Muscle of leg (tissue), 16 donors: ENCODE measurements at places on chromosomes 4 and X. TPM values are rescaled to one million over a fixed set of nuclear protein-coding genes. Genes with fewer than 3 reads are reported as not detected.

- no peaks in the 10 kb centered on the region for H3K4me1 ChIP-seq
Measured at GRCh38 chr4:6495296-6495590, 22.8 kb upstream of the PPP2R2C start.

Gene CT45A2
- 0.17 TPM for polyA plus RNA-seq

DNA sequence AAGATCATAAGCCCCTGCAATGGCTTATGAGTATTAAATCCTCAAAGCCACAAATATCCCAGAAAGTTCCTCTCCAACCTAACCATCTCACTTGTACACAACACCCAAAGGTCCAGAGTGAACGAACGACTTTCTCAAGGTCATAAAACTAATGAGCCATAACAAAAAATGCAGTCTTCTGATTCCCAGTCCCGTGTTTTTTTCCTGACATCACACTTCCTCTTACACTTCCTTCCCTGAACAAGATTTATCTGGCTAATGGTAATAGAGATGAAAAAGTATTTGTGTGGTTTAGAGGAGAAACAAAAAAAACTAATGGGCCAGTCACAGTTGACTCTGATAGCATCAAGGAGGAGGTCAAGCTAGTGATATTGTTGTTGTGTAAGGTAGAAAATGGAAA, 99.5 kb upstream of the KLHL13 start:
- H3K27ac ChIP-seq, result peak overlapping the region; percentile 59
- peak; percentile 50 for DNase-seq
- H3K36me3 ChIP-seq, result no peaks in the 10 kb centered on the region
- no peak overlapping the region for H3K4me3 ChIP-seq

Gene OTUD6A
- not detected for polyA plus RNA-seq

GRCh38 chrX:35006361-35006760, 63.8 kb downstream of the FAM47B start:
- DNase-seq, result no peak
- no peaks in the 10 kb centered on the region for H3K27me3 ChIP-seq
- no peaks in the 10 kb centered on the region for H3K36me3 ChIP-seq
- no peaks in the 10 kb centered on the region for H3K4me1 ChIP-seq
- H3K27ac ChIP-seq, result no peak overlapping the region

- no peaks in the 10 kb centered on the region for H3K4me1 ChIP-seq
- DNase-seq, result no peak
- no peak overlapping the region for H3K4me3 ChIP-seq
- no peaks in the 10 kb centered on the region for H3K36me3 ChIP-seq
Measured at GRCh38 chrX:1853916-1854315, 239.1 kb downstream of the ASMT start.

Gene FGB
- not detected for polyA plus RNA-seq

- H3K27ac ChIP-seq, result no peak overlapping the region
- H3K27me3 ChIP-seq, result no peaks in the 10 kb centered on the region
- peaks cover 14% of the 10 kb centered on the region for H3K4me1 ChIP-seq
- DNase-seq, result no peak
Measured at GRCh38 chr4:4613126-4613465, 71.2 kb upstream of the STX18 start.

DNA sequence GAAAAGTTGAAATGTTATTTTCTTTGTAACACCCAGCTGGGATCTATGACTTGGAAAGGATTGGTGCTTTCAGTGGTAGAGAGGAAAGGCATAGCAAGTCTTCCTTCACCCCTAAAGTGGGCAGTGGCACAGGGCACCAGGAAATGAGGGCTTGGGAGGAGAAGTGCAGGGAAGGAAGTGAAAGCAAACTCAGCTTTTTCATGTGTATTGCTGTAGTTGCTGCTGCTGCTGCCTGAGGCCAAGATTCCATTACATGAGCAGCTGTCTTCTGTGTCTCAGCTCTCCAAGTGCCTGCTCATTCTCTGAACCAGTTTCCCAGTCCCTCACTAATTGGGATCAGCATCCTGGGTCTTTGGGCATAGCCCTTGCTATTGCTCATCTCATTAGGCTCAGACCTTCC, 2.6 kb downstream of the HCCS start:
- DNase-seq, result peak; percentile 48
- peaks cover 23% of the 10 kb centered on the region for H3K36me3 ChIP-seq
- no peak overlapping the region for H3K4me3 ChIP-seq
- peaks cover 19% of the 10 kb centered on the region for H3K4me1 ChIP-seq

DNA sequence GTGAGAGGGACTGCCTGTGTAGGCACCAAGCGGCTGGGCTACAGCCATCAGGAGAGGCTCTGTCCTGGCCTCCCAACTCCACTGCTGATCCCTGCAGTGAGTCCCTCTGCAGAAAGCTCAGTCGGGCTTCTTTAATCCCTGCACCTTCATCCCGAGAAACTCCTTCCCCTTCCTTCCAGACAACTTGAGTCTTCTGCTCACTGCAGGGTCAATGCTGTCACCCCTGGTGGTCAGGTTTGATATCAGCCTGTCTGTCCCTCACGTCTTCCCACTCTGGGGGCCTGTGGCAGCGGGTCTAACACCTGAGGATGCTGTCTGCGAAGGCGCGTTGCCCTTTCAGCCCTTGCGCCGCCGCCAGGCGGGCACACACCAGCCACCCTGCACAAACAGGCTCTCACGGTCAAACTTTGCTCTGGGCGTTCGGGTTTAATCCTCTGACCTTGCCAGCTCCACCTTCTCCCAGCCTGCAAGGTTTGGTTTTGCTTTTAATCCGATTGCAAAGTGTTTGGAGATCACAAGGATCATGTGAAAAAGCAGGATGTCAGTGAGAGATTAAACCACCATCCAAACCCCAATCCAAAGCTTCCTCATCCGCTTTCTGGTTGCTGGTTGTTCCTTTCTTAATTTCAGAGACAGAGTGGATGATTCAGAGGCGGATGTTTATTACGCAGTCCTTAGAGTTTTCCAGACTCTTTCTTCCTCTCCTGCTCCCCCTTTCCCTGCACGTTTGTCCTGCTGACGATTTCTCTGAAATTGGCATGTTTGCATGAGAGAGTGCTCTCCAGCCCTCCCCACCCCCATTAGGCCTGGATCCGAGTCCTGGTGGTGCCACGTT, 74.8 kb upstream of the SLC34A2 start:
- DNase-seq, result no peak
- H3K4me1 ChIP-seq, result no peaks in the 10 kb centered on the region
- H3K27me3 ChIP-seq, result no peaks in the 10 kb centered on the region
- H3K27ac ChIP-seq, result no peak overlapping the region
- no peak overlapping the region for H3K4me3 ChIP-seq

Gene P2RY8
- polyA plus RNA-seq, result 0.83 TPM

DNA sequence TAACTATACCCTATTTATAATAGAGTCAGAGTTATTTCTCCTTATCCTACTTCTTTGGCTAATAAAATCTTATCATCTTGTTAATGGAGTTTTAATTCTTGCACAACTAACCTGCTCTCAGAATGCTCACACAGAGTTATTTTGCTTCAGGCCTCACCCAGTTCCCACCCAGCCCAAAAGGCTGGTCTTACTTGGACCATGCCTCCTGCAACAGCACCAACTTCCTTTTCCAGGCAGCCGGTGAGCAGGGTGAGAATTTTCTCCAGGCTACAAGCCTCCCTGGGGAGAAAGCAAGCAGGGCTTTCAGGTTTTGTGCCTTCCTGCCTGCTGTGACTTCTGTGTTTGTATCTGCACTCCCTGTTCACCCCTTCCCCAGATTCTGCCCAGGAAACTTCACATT, 29.1 kb upstream of the BANK1 start:
- H3K4me1 ChIP-seq, result no peaks in the 10 kb centered on the region
- no peak for DNase-seq
- H3K27me3 ChIP-seq, result no peaks in the 10 kb centered on the region
- H3K4me3 ChIP-seq, result no peak overlapping the region
- H3K27ac ChIP-seq, result no peak overlapping the region
- no peaks in the 10 kb centered on the region for H3K36me3 ChIP-seq

Gene GNRHR
- not detected for polyA plus RNA-seq

- peaks cover 38% of the 10 kb centered on the region for H3K27me3 ChIP-seq
- no peak overlapping the region for H3K4me3 ChIP-seq
- no peak for DNase-seq
- H3K4me1 ChIP-seq, result peaks cover 69% of the 10 kb centered on the region
- H3K36me3 ChIP-seq, result peaks cover 9% of the 10 kb centered on the region
Measured at GRCh38 chrX:18890724-18891547, 93.0 kb downstream of the PHKA2 start.

GRCh38 chr4:37561803-37562207, 124.4 kb downstream of the RELL1 start:
- no peak overlapping the region for H3K27ac ChIP-seq
- H3K36me3 ChIP-seq, result no peaks in the 10 kb centered on the region
- no peak overlapping the region for H3K4me3 ChIP-seq
- peak; percentile 14 for DNase-seq
- H3K27me3 ChIP-seq, result no peaks in the 10 kb centered on the region

DNA sequence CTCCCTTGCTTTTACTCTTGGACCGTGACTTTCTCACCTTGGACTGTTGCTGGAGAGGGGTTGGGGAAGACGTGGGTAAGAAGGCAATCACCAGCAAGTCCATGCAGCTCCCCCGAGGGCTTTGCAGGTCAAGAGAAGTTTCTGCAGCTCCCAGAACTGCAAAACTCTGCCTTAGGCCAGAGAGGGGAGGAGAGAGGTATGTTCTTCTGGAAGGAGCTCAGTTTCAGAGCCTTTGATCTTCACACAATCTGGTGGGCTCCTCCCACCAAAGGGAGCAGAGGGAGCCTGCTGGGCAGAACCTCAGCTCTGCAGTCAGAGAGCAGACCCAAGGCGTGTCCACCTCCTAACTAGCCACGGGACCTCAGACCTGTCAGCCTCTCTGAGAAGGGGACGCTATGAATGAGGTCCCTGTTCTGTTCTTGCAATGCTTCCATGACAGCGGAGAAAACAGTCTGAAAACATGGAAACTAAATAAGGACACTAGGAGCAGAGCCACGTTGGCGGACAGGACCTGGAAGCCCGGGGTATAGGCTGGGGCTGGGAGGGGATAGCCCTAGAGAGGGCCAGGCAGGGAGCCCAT, 92.8 kb downstream of the EVC2 start:
- no peaks in the 10 kb centered on the region for H3K27me3 ChIP-seq
- H3K27ac ChIP-seq, result no peak overlapping the region
- no peak overlapping the region for H3K4me3 ChIP-seq
- no peaks in the 10 kb centered on the region for H3K4me1 ChIP-seq

GRCh38 chrX:24874604-24875247, 141.0 kb downstream of the ARX start:
- no peak overlapping the region for H3K27ac ChIP-seq
- no peak for DNase-seq
- H3K27me3 ChIP-seq, result peaks cover 7% of the 10 kb centered on the region

- no peak for DNase-seq
- no peak overlapping the region for H3K27ac ChIP-seq
Measured at GRCh38 chr4:173119818-173120217, 48.8 kb upstream of the GALNT7 start.

DNA sequence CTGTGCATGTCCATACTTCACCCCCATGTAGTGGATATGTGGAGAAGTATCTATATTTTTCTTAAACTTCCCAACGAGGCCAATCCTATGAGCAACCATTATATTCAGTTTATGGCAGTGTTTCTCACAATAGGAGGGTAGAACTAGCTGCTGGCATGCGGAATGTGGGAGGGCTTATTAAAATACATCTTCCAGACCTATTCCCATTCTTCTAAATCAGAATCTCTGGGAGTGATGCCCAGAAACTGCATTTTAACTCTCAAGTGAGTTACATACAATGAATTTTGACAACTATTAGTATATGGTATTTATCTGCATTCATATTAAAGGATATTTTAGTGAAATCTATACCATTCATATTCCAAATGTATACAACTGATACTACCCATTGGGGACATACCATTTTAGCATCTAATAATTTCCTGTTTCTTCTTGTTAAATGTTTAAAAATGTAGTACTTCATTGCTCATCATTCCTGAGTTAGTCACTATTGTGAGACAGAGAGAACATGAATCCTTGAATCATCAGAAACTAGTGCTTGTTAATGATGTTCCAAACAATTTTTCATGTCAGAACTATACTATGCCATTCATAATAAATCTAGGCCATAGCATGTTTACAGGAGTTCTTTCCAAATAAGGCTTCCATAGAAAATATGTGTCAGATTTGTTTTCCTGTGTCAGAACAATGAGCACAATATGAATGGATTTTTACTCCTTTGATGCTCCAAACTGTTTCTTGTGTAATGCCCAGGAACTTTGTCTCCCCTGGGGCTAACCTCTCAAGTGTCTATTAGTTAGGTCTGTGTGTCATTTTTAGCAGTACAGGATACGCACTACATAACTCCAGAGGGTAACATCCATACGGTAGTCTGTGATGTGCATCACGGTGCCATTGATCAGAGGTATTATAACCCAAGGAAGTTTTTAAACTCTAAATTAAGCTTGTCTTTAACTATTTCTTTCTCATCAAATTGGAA, 198.8 kb upstream of the BMP3 start:
- H3K36me3 ChIP-seq, result no peaks in the 10 kb centered on the region
- H3K27ac ChIP-seq, result no peak overlapping the region
- no peaks in the 10 kb centered on the region for H3K27me3 ChIP-seq
- peak; percentile 43 for DNase-seq
- H3K4me3 ChIP-seq, result no peak overlapping the region

DNA sequence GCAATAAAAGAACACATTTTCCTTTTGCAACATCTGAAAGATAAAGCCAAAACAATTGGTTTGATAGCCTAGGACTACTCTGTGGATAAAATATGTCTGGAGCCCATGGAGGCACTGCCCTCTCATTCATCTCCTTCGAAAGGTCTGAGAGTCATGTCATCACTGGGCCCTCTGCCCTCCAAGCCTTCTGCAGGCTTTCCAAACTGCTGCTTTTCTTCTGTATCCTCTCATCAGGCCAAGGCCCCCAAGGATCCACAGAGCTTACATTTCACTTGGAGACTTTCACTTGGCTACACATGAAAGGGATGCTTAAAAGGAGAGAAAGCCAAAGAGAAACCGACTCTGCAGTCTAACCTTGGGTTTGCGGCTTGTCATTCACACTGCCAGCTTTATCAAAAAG, 109.9 kb downstream of the SH3RF1 start:
- no peak overlapping the region for H3K4me3 ChIP-seq
- H3K4me1 ChIP-seq, result peaks cover 4% of the 10 kb centered on the region
- no peaks in the 10 kb centered on the region for H3K27me3 ChIP-seq
- no peak overlapping the region for H3K27ac ChIP-seq

DNA sequence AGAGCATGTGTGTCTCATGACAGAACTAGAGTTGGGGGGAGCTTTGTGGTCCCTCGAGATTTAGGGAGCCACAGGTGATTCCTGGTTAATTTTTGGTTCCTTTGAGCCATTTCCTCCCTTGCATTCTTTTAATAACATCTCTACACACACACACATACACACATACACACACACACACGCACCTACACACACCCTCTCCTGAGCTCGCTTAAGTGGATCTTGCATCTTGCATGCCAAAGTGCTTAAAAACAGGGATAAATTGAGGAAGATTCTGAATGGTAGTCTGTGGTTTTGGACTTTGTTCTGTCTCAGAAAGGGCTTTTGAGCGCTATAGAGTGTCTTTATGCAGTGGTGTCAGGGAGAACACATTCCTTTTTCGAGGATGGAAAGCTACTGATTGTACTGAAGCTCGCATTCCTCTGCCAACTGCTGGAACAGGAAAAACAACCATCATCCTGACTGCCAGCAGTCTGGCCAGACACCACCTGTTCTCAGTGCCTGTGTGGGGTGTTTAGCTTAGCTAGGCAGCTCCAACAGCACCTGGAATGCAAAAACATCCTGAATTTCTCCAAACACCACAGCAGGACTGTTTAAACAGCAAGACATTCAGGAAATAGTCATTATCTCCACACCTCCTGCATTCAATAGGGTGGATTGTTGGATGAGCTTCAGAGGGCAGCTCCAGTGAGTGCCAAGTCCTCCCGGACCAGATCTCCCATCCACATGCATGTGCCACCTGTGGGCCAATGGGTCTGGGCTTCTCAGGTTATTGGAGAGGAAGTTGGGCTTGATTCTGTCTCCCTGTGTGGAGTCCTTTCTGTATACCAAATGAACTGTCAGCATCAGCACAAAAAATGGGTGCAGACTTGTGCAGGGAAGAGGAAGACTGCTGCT, 21.9 kb upstream of the IGFBP7 start:
- H3K4me3 ChIP-seq, result no peak overlapping the region
- H3K4me1 ChIP-seq, result peaks cover 5% of the 10 kb centered on the region
- no peaks in the 10 kb centered on the region for H3K27me3 ChIP-seq
- peak; percentile 17 for DNase-seq
- no peak overlapping the region for H3K27ac ChIP-seq
